Fibroblast of lung (primary cell): ENCODE measurements at places on chromosomes 6 and 20.

DNA sequence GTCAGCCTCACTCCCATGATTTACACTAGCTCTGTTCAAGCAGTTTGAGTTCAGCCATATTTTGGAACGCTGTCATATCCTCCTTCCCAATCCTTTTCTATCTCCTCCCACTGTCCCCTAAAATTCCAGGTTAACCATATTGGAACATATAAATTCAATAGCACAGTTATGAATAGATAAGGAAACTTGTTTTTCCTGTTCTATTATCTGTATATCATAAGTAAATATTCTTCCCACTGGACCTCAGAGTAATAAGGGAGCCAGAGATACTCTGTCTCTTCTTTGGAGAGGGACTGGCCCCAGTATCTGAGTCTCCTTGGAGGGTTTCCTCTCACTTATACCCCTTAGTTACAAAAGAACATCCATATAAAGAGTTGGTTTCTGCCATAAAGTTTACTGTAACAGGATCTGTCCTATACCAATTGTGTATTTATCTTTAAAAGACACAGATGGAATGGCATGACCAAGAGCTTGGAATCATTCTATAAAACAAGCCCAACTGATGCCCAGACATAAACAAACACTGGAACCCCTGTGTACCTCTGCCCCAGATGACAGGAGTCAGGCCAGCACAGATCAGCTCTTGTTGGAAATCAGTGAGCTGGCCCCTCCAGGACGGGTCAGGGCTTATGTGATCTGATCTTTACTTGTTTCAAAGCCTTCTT, 67.1 kb downstream of the EPB41L2 start:
- H3K36me3 ChIP-seq, result no peaks in the 10 kb centered on the region
- H3K4me3 ChIP-seq, result no peak overlapping the region

DNA sequence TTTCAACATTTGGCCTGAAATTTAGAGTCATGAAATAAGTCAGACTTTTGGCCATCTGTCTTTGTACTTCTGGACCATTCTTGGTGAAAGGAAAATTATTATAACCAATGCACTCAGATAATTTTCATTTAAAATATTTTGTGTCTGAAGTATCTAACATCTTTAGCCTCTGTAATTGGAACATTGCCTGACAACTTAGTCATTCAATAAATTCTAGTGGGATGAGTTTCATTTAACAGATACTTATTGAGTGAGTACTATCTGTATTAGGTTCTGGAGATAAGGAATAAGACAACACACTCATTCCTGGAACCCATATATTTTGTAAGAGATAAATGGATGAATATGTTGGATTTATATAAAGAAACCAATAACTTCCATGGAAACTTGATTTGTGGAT, 536.0 kb downstream of the BCKDHB start:
- no peaks in the 10 kb centered on the region for H3K36me3 ChIP-seq
- peaks cover 10% of the 10 kb centered on the region for H3K4me1 ChIP-seq
- peak; percentile 73 for DNase-seq
- no peak overlapping the region for H3K4me3 ChIP-seq
- no peak overlapping the region for H3K27ac ChIP-seq
- H3K27me3 ChIP-seq, result no peaks in the 10 kb centered on the region

DNA sequence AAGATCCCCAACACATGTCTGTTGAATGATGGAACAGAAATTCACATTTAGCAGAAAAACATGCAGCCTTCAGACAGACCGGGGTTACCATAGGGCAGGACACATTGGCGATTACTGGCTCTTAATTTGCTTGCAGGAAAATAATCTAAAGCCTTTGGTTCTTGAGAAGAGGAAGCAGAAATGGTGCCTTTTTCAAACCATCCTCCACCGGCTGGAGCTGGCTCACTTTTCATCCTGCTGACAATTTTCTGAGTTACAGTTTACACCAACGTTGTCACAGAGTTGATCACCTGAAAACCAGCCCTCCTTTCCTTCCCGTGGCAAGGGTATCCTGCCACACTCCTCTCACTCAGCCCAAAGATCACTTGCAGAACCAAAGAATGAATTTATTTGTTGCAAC, 32.6 kb downstream of the SF3B5 start:
- H3K27ac ChIP-seq, result no peak overlapping the region
- peaks cover 4% of the 10 kb centered on the region for H3K4me1 ChIP-seq
- no peak overlapping the region for H3K4me3 ChIP-seq
- H3K36me3 ChIP-seq, result no peaks in the 10 kb centered on the region
- H3K27me3 ChIP-seq, result peaks cover 54% of the 10 kb centered on the region

- H3K36me3 ChIP-seq, result no peaks in the 10 kb centered on the region
- H3K4me3 ChIP-seq, result no peak overlapping the region
- H3K27ac ChIP-seq, result no peak overlapping the region
- H3K27me3 ChIP-seq, result no peaks in the 10 kb centered on the region
- no peaks in the 10 kb centered on the region for H3K4me1 ChIP-seq
- DNase-seq, result no peak
These were observed 76.0 kb downstream of the LCA5 start for GRCh38 chr6:79461205-79461604.

GRCh38 chr20:16970776-16971175, 222.6 kb downstream of the OTOR start:
- H3K27me3 ChIP-seq, result no peaks in the 10 kb centered on the region
- H3K36me3 ChIP-seq, result no peaks in the 10 kb centered on the region
- H3K4me3 ChIP-seq, result no peak overlapping the region
- no peak for DNase-seq
- no peak overlapping the region for H3K27ac ChIP-seq
- no peaks in the 10 kb centered on the region for H3K4me1 ChIP-seq
